ENCODE measurements at places on chromosomes 4 and X.
A peak's percentile ranks its signal among the peaks of the same experiment; 100 is the strongest.

GRCh38 chrX:551306-551705 is 79.3 kb upstream of the SHOX start:
- H3K4me3 ChIP-seq: no peak overlapping the region
- no peak for DNase-seq
- no peaks in the 10 kb centered on the region for H3K27me3 ChIP-seq
- H3K36me3 ChIP-seq: no peaks in the 10 kb centered on the region
- no peaks in the 10 kb centered on the region for H3K4me1 ChIP-seq
- H3K27ac ChIP-seq: no peak overlapping the region

GRCh38 chrX:123764967-123765871 is 32.4 kb upstream of the THOC2 start:
- no peaks in the 10 kb centered on the region for H3K36me3 ChIP-seq
- H3K4me1 ChIP-seq: no peaks in the 10 kb centered on the region
- H3K27me3 ChIP-seq: no peaks in the 10 kb centered on the region
- H3K27ac ChIP-seq: peak overlapping the region; percentile 56

GRCh38 chr4:151833174-151833573 is 72.4 kb upstream of the GATB start:
- no peak overlapping the region for H3K27ac ChIP-seq
- no peak for DNase-seq
- no peaks in the 10 kb centered on the region for H3K36me3 ChIP-seq
- no peak overlapping the region for H3K4me3 ChIP-seq
- no peaks in the 10 kb centered on the region for H3K27me3 ChIP-seq

DNA sequence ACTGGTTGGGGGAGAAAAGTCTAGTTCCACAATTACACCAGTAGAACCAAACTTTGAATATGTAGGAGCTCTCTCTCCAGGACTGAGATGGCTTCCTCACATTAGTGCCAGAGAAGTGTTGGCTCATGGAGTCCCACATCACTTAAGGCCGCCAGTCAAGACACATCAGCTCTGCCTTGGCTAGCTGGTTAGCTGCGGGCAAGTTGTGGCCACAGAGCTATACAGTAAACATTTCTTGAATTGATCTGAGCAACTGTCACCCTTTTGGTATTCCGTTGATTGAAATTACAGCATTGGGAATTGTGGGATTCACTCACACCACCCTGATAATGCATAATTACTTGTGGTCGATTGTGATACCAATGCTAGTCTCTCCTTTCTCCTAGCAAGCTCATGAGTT is 76.2 kb downstream of the LNX1 start:
- no peak for DNase-seq
- H3K4me3 ChIP-seq: no peak overlapping the region
- no peaks in the 10 kb centered on the region for H3K4me1 ChIP-seq
- H3K27ac ChIP-seq: no peak overlapping the region
- H3K27me3 ChIP-seq: no peaks in the 10 kb centered on the region
- H3K36me3 ChIP-seq: no peaks in the 10 kb centered on the region

DNA sequence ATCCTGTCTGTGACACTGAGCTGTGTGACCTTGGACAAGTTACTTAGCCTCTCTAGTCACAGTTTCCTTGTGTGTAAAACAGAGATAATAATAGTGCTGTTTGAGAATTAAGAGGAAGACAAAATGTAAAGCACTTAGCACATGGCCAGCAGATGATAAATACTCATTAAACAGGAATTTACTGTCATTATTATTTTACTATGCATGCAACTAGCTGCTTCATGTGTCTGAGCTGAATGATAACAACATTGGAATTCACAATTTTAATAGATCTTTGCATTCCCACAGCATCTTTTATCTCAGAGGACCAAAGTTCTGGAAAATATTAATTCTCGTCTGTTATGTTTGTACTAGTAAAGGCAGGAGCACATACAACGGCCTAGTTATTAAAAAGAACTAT is 79.2 kb upstream of the TET2 start:
- H3K4me1 ChIP-seq: no peaks in the 10 kb centered on the region
- no peak for DNase-seq
- no peak overlapping the region for H3K4me3 ChIP-seq
- H3K27ac ChIP-seq: no peak overlapping the region
- no peaks in the 10 kb centered on the region for H3K27me3 ChIP-seq

DNA sequence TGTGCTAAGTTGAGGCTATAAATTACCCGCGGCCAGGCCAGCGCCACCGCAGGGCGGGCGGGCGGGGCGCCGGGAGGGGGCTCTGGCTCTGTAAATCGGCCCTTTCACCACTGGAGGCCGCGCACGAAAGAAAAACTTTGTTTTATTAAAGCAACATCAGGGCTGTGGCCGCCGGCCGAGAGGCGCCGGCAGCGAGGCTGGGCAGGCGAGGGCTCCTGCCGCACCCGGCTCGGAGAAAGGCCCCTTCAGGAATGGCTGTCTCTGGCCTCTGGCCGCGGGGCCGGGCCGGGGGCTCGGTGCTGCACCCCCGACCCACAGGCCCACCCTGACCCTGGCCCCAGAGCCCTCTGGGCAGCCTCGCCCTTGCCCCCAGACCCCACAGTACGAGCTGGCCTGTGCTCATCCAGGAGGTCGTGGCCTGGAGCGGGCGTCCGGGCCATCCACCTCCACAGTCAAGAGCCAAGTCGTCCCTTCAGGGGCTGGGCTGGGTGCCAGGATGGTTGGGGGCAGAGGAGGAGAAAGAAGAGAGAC is 29.5 kb upstream of the FGFR3 start:
- peak overlapping the region; percentile 5 for H3K4me3 ChIP-seq
- no peak for DNase-seq
- H3K27me3 ChIP-seq: peaks cover 60% of the 10 kb centered on the region
- H3K27ac ChIP-seq: peak overlapping the region; percentile 60

DNA sequence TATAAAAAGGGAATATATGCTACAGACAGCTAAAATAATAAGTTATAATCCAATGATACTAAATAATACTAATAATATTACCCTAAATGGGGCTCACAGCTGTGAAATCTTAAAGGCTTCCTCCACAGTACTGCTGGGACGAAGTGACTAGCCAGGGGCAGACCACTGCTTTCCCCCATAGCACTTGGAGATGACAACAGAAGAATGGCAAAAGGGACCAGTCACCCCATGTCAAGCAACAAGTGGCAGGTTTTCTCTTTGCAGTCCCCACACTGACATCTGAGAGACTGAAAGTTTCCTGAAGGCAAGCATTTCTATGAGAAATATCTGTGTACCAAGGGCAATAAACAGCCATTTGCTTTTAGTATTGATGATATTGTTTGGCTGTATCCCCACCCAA is 173.5 kb upstream of the GPC4 start:
- no peaks in the 10 kb centered on the region for H3K36me3 ChIP-seq
- H3K4me1 ChIP-seq: no peaks in the 10 kb centered on the region
- no peak for DNase-seq
- H3K27me3 ChIP-seq: no peaks in the 10 kb centered on the region
- no peak overlapping the region for H3K4me3 ChIP-seq

DNA sequence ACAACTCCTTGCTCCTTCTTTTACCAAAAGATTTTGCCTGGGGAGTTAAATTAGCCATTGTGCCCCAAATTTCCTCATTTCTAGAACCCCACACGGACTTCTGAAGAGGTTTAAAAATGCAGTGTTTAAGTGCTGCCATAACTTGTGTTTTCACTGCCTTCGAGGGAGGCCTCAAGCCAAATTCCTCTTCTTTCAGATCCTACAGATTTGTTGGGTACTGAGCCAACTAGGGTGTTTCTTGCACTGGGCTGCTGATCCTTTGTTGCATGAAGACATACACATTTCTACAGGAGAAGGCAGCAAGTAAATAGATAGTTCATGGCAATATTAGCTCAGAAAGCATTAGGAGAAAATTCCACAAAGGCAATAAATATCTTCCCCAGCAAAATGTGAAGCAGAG is 43.8 kb downstream of the GLRA2 start:
- H3K27me3 ChIP-seq: no peaks in the 10 kb centered on the region
- DNase-seq: no peak
- no peak overlapping the region for H3K27ac ChIP-seq
- H3K4me3 ChIP-seq: no peak overlapping the region
- H3K36me3 ChIP-seq: no peaks in the 10 kb centered on the region

- no peaks in the 10 kb centered on the region for H3K4me1 ChIP-seq
- H3K4me3 ChIP-seq: no peak overlapping the region
- H3K36me3 ChIP-seq: no peaks in the 10 kb centered on the region
These were observed 327.0 kb upstream of the DKK2 start for GRCh38 chr4:107363125-107363524.

DNA sequence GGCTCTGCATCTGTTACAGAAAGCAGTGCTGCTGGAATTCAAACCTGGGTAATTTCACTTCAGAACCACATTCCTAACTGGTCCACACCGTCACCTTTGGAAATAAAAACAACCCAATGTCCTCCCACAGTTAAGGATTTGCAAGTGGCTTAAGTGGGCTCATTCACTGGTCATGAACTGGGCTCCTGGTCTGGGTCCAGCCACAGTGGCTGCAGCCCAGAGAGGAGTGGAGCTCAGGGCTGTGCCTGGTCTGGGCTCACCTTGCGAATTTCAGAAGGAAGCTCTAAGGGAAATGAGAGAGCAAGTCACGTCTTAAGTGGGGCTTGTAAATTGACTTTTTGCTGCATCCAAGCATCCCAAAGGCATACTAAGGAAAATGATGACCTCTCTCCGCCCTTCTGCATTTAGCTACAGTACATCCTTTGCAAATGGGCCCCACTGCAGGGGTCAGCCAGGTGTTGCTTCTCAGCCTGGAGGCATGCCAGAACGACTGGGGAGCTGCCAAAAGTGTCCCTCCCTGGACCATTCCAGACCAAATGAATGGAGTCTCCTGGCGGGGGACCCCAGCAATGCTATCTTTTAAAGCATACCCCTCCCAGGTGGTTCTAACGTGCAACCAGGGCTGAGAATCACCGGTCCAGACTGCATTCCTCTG is 25.6 kb upstream of the CRMP1 start:
- H3K27me3 ChIP-seq: no peaks in the 10 kb centered on the region
- no peaks in the 10 kb centered on the region for H3K36me3 ChIP-seq
- H3K4me3 ChIP-seq: no peak overlapping the region
- no peak for DNase-seq
- H3K4me1 ChIP-seq: no peaks in the 10 kb centered on the region

GRCh38 chr4:76867880-76868655 is 29.9 kb downstream of the SOWAHB start:
- no peaks in the 10 kb centered on the region for H3K27me3 ChIP-seq
- DNase-seq: no peak
- H3K4me1 ChIP-seq: no peaks in the 10 kb centered on the region
- H3K4me3 ChIP-seq: no peak overlapping the region

GRCh38 chr4:95556207-95556859 is 7.6 kb upstream of the UNC5C start:
- H3K27me3 ChIP-seq: no peaks in the 10 kb centered on the region
- H3K36me3 ChIP-seq: no peaks in the 10 kb centered on the region
- H3K4me1 ChIP-seq: no peaks in the 10 kb centered on the region
- DNase-seq: no peak
- H3K4me3 ChIP-seq: no peak overlapping the region

- H3K27ac ChIP-seq: peak overlapping the region; percentile 29
- H3K4me1 ChIP-seq: peaks cover 34% of the 10 kb centered on the region
- H3K27me3 ChIP-seq: no peaks in the 10 kb centered on the region
- no peak overlapping the region for H3K4me3 ChIP-seq
These were observed 99.5 kb upstream of the MYOZ2 start for GRCh38 chr4:119035951-119036737.

GRCh38 chrX:107968623-107969022 is 13.5 kb downstream of the TEX13B start:
- no peaks in the 10 kb centered on the region for H3K27me3 ChIP-seq
- H3K4me1 ChIP-seq: no peaks in the 10 kb centered on the region
- no peak for DNase-seq
- no peaks in the 10 kb centered on the region for H3K36me3 ChIP-seq
- H3K27ac ChIP-seq: no peak overlapping the region
- no peak overlapping the region for H3K4me3 ChIP-seq

GRCh38 chr4:85720735-85721134 is 245.8 kb downstream of the ARHGAP24 start:
- H3K27ac ChIP-seq: no peak overlapping the region
- H3K4me1 ChIP-seq: peaks cover 10% of the 10 kb centered on the region
- no peaks in the 10 kb centered on the region for H3K27me3 ChIP-seq
- H3K4me3 ChIP-seq: no peak overlapping the region
- no peaks in the 10 kb centered on the region for H3K36me3 ChIP-seq

DNA sequence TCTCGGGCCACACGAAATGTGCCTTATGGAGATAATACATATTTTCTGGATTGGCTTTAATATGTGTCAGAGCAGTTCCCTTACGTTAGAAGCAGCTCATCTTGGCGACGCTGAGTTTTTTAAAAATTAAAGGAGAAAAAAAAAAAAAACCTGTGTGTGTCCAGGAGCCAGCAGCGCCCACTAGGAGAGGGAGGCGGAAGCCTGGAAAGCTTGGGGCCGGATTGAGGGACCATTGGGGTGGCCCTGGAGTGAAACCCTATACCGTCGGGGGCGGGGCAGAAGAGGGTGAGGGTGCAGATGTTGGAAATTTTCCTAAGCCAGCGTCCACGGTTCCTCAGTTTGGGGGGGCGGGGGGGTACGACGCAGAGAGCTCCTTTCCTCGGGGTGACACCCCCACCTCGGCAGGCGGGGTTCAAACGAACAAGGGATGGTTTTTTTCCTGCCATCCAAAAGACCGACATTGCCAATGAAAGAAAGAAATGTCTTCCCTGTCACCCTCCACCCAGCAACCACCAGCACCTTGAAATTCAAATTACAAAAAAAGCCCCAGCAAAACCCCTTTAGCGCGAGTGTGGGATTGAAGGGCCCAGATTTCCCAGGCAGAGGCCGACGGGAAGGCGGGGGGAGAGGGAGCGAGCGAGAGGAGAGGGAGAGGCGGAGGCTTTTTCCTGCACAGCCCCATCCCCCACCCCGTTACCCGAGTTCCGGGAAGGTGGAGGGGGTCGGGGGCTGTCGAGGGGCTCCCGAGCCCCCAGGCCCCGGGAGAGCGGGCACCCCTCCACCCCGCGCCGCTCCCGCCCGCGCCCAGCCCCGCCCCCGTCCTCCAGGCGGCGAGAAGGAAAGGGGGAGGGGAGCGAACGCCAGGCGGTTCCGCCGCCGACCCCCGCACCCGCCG is 859 bp downstream of the SMARCA1 start:
- peak overlapping the region; percentile 56 for H3K4me3 ChIP-seq
- peak overlapping the region; percentile 77 for H3K27ac ChIP-seq
- no peaks in the 10 kb centered on the region for H3K4me1 ChIP-seq
- H3K27me3 ChIP-seq: no peaks in the 10 kb centered on the region
